ENCODE measurements at places on chromosomes 12 and 14.

DNA sequence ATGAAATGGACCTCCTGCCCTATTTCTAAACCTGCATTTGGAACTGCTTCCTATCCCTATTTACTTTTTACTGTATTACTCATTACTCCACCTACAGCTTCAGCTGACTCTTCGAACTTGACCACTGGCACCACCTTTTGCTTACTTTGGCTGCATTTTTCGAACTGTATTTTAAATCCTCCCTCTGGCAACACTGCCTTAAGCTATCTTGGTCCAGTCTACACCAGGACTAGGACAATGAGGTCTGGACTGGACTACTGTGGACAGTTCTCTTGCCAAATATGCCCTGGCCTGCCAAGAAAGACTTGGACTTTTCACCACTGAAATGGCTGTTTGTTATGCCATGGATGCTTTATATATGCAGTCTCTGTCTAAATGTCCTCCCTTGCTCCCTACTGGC, 328.1 kb downstream of the BTG1 start:
- no peak for DNase-seq

DNA sequence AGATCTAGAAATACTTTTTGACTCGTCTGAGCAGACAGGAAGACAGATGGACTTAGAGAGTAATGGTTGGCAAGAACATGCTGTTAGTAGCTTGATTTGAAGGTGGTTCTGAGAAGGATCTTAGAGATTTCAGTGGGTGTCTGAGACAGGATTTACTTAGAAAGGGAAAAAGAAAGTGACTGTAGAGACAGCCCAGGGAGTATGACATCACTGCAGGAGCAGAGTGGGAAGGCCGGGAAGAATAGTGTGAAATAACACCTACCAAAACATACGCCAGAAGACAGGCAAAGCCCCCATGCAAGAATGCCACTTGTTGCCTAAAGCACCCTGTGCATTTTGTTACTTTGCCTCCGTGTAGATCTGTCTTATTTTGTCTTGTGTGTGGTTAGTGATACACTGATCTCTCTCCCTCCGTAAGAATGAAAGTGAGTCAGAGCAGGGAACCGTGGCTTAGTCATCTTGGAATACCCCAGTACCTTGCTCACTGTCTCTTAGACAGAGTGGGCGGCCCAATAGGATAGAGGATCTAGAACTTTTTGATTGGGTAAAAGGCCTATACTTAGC, 161.3 kb upstream of the IFNG-AS1 start:
- DNase-seq, result no peak

- no peak for DNase-seq
Measured at GRCh38 chr12:84551373-84551772, 361.2 kb downstream of the SLC6A15 start.

- no peak for DNase-seq
Measured at GRCh38 chr12:51752234-51752889, 96.2 kb downstream of the FIGNL2 start.

- no peak for DNase-seq
Measured at GRCh38 chr12:62799126-62799736, 135.7 kb downstream of the PPM1H start.

DNA sequence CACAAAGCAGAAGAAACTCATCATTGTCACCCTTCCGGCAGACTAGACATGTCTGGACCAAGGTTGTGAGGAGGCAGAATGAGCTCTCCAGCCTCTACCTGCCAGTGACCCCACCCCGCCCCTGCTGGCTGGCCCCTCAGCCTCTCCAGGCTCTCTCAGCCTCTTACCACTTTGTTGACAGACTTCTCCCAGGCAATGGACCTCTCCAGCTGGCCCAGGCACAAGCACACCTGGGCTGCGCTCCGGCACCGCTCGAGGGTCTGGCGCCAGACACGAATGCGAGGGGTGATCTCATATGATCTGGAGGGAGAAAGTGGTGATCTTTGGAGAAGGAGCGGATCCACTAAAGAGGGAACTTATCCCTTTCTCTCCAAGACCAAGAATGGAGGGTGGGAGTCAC, 30.3 kb downstream of the BAZ2A start:
- no peak for DNase-seq

- no peak for DNase-seq
Measured at GRCh38 chr14:71610797-71611196, 321.4 kb upstream of the RGS6 start.

DNA sequence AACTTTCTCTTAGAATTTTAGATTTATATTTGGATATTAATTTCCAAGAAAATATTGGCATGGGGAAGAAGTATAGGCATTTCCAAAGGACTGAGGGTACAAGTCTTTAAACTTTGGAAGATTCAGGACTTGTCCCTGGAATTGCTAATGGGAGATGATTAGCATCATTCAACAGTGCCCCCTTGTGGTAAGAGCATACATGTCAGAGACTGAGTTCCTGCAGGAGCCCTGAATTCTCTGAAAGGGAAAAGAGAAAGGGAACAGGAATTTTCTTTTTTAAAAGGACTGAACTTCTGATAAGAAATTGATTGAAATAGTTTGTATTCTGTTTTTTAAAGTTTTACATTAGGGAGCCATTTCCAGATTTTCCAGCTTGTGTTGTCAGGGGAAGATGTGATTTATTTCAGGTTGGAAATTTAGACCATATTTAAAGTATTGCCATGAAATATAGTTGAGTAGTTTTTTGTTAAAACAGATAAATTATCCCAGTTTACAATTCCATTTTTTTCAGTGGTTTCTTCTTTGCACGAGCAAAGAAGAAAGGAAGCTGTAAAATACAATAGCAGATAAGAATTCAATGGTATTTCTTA, 44.0 kb upstream of the REP15 start:
- DNase-seq, result no peak
